Activated CD8-positive, alpha-beta T cell treated with anti-CD3 and anti-CD28 coated beads, Interleukin-2, amount 10 ng/mL, durations not matched to agents 7 days and 5 days (primary cell): ENCODE measurements at places on chromosomes 1 and 21. TPM values are rescaled to one million over a fixed set of nuclear protein-coding genes. Genes with fewer than 3 reads are reported as not detected.

NBPF4 gene
- total RNA-seq, result not detected

OR2M5 gene
- not detected for total RNA-seq

RGSL1 gene
- not detected for total RNA-seq

FRRS1 gene
- total RNA-seq, result 4.7 TPM
